Neuronal stem cell (in vitro differentiated cells): ENCODE measurements at places on chromosomes 4 and X.

GRCh38 chrX:17595456-17596035 lies 141.7 kb upstream of the SCML1 start:
- DNase-seq, result no peak

DNA sequence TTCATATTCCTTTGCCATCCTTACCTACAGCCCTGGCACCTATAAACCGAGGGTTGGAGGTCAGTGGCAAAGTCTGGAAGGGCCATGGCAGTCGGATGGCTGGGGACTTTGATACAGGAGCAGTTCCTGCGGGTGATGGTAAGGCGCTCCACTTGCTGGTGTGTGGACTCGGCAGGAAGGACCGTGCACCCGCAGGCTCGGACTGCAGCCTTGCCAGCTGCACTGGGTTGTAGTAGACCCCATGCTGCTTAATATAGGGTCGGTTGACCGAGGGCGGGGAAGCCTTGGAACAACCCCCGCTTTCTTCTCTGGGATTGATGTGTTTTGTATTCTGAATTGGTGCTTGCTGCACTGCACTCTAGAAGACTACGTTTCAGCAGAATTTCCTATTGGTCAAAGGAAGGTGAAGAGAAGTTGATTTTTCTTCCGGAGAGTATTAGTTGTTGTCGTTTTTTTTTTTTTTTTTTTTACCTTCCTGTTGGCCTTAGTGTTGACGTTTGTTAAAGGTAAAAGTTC lies 638 bp downstream of the BLTP1 start:
- DNase-seq, result no peak

GRCh38 chrX:30489323-30489722 lies 88.2 kb downstream of the TASL start:
- no peak for DNase-seq

- no peak for DNase-seq
These were observed 92.0 kb upstream of the SRD5A3 start for GRCh38 chr4:55253948-55254593.

DNA sequence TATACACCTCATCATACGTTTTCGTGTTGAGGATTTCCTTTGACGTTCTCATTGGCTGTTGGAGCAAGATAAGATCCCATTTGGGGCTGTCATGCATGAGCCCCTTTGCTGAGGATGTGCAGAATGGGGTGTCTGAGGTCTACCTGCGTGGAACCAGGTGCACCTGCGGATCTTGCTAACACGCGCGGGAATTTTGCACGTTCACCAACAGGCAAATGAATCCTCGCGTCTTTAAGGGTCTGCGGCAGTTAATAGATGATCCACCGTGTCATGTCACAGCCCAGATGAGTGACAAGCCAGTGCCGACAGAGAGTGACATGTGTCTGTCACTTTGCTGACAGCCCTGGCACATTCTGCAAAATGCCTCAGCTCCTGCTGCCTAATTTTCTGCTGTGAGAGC lies 56.3 kb upstream of the SHOX start:
- DNase-seq, result no peak

GRCh38 chrX:9955506-9955905 lies 11.7 kb upstream of the CLDN34 start:
- DNase-seq, result no peak
